Transverse colon (tissue), 4 donors: ENCODE measurements at places on chromosomes 5 and 9. TPM values are rescaled to one million over a fixed set of nuclear protein-coding genes. Genes with fewer than 3 reads are reported as not detected.

GRCh38 chr5:149322518-149322917, 22.8 kb upstream of the GRPEL2 start:
- peak; percentile 82 for DNase-seq
- H3K27me3 ChIP-seq: no peaks in the 10 kb centered on the region
- peaks cover 37% of the 10 kb centered on the region for H3K4me1 ChIP-seq
- no peaks in the 10 kb centered on the region for H3K36me3 ChIP-seq
- peak overlapping the region; percentile 27 for H3K27ac ChIP-seq
- no peak overlapping the region for H3K4me3 ChIP-seq

GRCh38 chr5:178216088-178216534, 11.8 kb downstream of the HNRNPAB start:
- H3K27me3 ChIP-seq: no peaks in the 10 kb centered on the region
- peak; percentile 41 for DNase-seq
- H3K4me1 ChIP-seq: peaks cover 53% of the 10 kb centered on the region
- H3K4me3 ChIP-seq: no peak overlapping the region
- H3K36me3 ChIP-seq: peaks cover 18% of the 10 kb centered on the region

DNA sequence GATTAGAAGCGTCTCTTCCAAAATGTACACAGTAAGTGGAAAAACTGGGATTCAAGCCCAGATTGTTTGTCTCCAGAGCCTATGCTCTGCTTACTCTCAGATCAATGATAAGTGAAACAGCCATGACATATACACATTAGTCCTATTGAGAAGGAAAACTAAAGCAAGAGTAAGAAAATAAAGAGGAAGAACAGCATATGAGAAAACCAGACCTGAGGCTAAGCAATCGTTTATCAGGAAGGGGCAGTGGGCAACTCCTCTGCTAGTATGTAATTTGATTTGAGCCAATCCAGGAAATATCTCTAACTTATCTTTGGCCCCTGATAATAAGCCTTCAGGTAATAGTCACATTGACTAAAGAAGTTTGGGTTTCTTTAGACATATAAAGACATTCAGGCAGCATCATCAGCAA, 789.9 kb upstream of the C9orf72 start:
- H3K27ac ChIP-seq: no peak overlapping the region
- H3K36me3 ChIP-seq: no peaks in the 10 kb centered on the region
- H3K4me1 ChIP-seq: no peaks in the 10 kb centered on the region
- no peak overlapping the region for H3K4me3 ChIP-seq

DNA sequence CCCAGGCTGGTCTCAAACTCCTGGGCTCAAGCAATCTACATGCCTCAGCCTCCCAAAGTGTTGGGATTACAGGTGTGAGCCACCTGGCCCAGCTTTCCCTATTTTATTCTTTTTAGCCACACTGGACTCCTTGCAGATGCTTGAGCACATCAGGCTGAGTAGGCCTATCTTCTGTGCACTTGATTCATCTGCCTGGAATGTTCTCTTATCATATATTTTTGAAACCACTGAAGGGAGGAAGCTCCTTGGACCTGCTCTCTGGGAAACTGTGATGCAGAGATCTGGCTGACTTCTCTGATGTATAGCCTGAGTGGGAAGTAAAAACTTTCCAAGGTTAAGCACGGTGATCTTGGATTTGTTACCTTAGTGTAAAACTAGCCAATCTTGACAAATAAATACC, 6.5 kb upstream of the MAT2B start:
- no peak overlapping the region for H3K27ac ChIP-seq
- DNase-seq: no peak

DNA sequence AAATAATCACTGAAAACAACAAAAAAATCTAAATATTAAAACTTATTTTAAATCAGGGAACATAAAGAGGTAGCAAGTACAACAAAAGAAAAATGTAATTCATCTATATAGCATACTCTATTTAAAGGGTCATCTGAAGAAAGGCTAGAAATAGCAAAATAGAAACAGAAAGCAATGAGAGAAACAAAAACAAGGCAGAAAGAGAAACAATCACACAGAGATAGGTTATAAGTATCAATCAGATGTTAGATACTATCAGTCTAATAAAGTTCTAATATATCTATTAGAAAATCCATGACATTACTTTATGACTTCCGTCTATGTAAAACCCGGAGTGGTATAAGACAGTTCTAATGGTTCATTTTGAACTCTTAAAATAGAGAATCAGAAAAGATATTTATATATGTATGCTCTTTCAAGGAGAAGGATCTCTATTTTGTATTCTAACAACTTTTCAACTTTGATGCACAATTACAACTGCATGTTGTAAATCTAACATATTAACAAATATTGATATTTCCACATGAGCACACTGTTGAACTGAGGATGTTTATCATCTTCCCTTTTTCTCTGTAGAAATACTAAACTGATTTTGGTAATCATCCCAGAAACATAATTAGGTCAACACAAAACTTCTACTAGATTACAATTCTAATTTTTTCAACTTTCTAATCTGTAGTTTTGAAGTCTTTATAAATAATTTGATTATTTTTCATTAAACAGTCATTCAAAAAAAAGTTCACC, 15.8 kb downstream of the RICTOR start:
- no peak for DNase-seq
- no peak overlapping the region for H3K4me3 ChIP-seq
- H3K27me3 ChIP-seq: no peaks in the 10 kb centered on the region
- H3K4me1 ChIP-seq: peaks cover 13% of the 10 kb centered on the region
- no peak overlapping the region for H3K27ac ChIP-seq
- H3K36me3 ChIP-seq: no peaks in the 10 kb centered on the region

GRCh38 chr9:127064335-127064734, 58.1 kb downstream of the ANGPTL2 start:
- H3K27ac ChIP-seq: no peak overlapping the region
- no peak for DNase-seq
- peaks cover 8% of the 10 kb centered on the region for H3K4me1 ChIP-seq
- no peaks in the 10 kb centered on the region for H3K27me3 ChIP-seq

GRCh38 chr5:95068289-95068910, 216.5 kb downstream of the MCTP1 start:
- H3K27me3 ChIP-seq: no peaks in the 10 kb centered on the region
- H3K4me3 ChIP-seq: no peak overlapping the region
- no peaks in the 10 kb centered on the region for H3K36me3 ChIP-seq

GRCh38 chr9:89412951-89413350, 85.0 kb downstream of the SEMA4D start:
- no peaks in the 10 kb centered on the region for H3K27me3 ChIP-seq
- H3K4me1 ChIP-seq: peaks cover 5% of the 10 kb centered on the region
- no peak for DNase-seq
- H3K27ac ChIP-seq: no peak overlapping the region

GRCh38 chr9:124452326-124452725, 2.1 kb downstream of the ADGRD2 start:
- no peak overlapping the region for H3K27ac ChIP-seq
- DNase-seq: no peak
- no peaks in the 10 kb centered on the region for H3K36me3 ChIP-seq
- H3K27me3 ChIP-seq: peaks cover 47% of the 10 kb centered on the region
- H3K4me1 ChIP-seq: peaks cover 9% of the 10 kb centered on the region

- DNase-seq: no peak
- H3K36me3 ChIP-seq: peaks cover under 1% of the 10 kb centered on the region
- no peaks in the 10 kb centered on the region for H3K27me3 ChIP-seq
- H3K4me1 ChIP-seq: peaks cover 8% of the 10 kb centered on the region
These were observed 3.7 kb downstream of the SLC31A2 start for GRCh38 chr9:113154471-113154870.

- H3K4me1 ChIP-seq: peaks cover 26% of the 10 kb centered on the region
- no peaks in the 10 kb centered on the region for H3K36me3 ChIP-seq
- no peaks in the 10 kb centered on the region for H3K27me3 ChIP-seq
These were observed 1.8 kb downstream of the PTGES2 start for GRCh38 chr9:128125580-128126354.

DNA sequence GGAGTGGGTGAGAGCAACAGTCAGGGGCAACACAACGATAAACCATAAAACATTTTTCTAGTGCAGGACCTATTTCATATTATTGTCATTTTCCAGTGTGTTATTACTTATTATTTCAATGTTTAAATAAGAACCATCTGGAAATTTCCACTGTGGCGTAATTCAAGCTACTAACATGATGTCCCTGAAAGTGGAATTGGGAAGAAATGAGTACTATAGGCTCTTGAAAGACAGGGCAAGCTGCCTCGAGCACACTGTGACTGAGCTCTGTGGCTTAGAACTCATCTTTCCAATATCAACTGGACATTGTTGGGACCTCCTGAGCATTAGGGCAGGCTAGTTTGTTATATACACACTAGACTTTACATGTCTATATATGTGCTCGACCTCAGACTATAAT, 182.9 kb upstream of the RIOK2 start:
- H3K4me3 ChIP-seq: no peak overlapping the region
- H3K4me1 ChIP-seq: no peaks in the 10 kb centered on the region
- H3K36me3 ChIP-seq: no peaks in the 10 kb centered on the region
- no peak overlapping the region for H3K27ac ChIP-seq
- no peaks in the 10 kb centered on the region for H3K27me3 ChIP-seq

SPEF2 gene
- total RNA-seq: 5.1 TPM

CDH9 gene
- total RNA-seq: not detected

TMEM167A gene
- 23.2 TPM for total RNA-seq

KIF20A gene
- total RNA-seq: 5.0 TPM

CATSPER3 gene
- total RNA-seq: 4.1 TPM

ZCCHC9 gene
- total RNA-seq: 17.5 TPM

CDK9 gene
- 53.4 TPM for total RNA-seq

OLFML2A gene
- 10.2 TPM for total RNA-seq
